ENCODE measurements at places on chromosomes 4 and X.

DNA sequence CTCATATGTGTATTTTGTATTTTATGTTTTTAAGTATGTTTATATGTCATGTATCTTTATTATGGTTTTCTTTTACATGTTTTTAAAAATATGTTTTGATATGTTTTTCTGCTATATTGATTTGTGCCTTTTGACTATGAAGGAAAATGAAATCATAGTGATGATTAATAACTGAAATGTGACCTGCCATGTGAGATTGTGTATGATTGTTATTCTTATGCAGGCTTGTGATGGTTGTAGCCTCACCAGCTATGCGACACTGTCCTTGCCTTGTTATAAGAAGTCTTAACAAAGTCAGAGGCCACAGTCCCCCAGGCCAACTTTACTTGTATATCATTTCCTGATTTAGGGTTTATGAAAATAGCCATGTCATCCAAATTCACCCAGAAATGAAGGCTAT, 83.2 kb downstream of the TMEM131L start:
- no peak for DNase-seq

DNA sequence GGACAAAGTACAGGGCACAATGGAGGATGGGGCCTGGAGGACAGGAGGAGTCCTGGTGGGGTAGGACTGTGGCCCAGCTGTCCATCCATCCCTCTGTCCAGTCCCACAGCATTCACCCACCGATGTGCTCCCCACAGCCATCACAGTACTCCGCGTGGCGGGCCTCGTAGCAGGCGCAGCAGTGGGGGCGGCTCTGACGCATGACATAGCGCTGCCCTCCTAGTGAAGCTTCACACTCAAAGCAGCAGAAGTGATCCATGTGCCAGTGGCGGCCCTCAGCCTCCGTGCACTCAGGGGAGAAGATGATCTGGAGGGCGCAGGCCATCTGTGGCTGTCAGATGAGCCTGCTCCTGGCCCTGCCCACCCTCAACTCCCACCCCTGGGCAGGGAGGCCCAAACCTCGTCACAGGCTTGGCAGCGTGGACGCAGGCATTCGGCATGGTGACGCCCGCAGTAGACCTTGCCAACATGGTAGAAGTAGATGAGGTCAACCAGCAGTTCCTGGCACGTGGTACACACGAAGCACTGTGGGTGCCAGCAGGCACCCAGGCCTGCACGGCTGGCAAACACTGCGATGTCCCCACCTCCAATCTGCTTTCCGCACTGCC, 6.3 kb downstream of the PLP2 start:
- DNase-seq: no peak

- DNase-seq: no peak
Measured at GRCh38 chr4:182809417-182810102, 107.6 kb downstream of the DCTD start.

GRCh38 chrX:153966841-153967535, 4.6 kb downstream of the HCFC1 start:
- DNase-seq: peak; percentile 80

- no peak for DNase-seq
Measured at GRCh38 chr4:44121210-44121609, 327.4 kb downstream of the KCTD8 start.

GRCh38 chr4:150231107-150231770, 153.0 kb downstream of the DCLK2 start:
- DNase-seq: no peak
